ENCODE measurements at places on chromosomes 1 and 21.

- DNase-seq: no peak
Measured at GRCh38 chr1:47323599-47324031, 9.7 kb upstream of the STIL start.

GRCh38 chr1:30692948-30693301, 30.5 kb downstream of the MATN1 start:
- no peak for DNase-seq

DNA sequence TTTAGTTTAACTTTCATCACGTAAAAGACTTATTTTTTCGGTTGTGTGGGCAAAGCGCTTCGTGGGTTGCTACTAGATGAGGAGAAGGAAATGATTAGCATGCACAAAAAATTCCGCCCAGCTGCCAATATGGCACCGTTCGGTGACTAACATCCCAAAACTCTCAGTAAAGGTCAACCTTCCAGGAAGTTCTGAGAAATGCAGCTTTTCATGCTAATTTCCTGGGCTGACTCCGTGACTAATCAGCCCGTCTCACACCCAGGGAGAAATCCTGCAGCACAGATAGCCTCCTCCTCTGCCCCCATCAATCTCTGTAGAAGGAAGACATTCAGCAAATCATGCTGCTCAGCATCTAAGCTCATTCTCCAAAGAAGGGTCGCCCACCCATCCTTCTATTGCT, 34.1 kb downstream of the TMCO4 start:
- no peak for DNase-seq

- no peak for DNase-seq
Measured at GRCh38 chr1:7821282-7821681, 31.6 kb downstream of the UTS2 start.

DNA sequence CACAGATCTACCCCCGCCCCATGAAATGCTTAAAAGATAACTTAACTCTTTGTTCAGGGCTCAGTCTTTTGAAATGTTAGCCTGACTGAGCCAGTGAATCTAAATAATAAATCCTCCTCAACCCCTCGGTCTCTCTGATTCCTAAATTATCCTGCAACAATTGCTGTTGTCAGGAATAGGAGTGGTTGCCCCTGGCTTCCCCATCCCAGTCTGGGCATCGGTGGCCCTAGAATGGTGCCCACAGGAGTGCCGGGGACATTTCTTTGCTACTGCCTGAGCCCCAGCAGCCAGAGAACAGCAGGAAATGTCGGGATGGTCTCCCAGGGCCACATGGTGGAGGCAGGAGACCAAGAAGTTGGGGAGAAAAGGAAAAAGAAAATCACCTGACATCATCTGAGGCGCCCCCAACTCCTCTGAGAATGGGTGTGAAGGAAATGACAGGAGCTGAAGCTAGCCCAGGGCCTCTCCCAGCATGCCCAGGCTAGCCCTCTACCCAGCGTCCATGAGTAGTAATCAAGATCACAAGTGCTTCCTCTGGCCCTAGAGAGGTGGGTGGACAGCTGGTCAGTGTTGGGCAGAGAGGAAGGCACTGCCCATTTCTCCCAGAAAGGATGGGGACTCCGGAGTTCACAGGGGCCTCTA, 1.6 kb downstream of the PADI4 start:
- no peak for DNase-seq

DNA sequence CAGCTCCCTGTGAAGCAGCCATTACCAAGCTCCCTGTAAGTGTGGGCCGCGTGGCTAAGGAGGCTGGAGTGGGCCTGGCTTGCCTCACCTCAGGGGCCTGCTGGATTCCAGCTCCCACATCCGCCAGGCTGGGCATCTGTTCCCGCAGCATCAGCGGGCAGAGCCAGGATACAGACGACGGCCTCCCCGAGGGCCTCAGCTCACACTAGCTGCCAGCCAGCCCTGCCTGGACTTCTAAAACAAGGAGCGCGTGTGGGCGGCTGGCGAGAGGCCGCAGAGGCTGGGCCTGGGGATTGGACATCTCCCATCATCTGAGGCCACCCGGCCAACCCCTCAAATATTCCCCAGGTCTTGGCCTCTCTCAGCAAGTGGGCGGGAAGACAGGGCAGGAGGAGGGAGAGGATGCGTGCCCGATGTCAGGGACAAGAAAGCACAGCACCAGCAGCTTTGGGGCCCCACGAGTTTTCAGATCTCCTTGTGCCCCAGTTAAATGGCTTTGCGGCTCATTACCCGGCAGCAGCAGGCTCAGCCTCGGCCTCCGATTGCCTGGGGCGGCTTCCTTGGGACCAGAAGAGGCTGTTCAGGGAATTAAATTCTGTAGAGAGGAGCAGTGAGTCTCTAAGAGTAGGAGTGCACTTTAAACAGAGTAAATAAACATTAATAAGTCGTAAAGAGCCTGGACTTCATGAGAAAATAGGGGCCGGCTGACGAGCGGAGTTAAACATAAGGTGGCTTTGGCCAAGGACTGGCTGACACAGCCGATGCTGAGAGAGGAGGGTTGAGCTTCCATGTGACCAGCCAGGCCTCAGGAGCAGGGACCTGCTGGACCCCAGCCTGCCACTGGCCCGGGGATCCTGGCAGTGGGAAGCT, 208.9 kb upstream of the C1orf174 start:
- no peak for DNase-seq

- DNase-seq: no peak
Measured at GRCh38 chr1:151947140-151947539, 37.8 kb upstream of the THEM4 start.

DNA sequence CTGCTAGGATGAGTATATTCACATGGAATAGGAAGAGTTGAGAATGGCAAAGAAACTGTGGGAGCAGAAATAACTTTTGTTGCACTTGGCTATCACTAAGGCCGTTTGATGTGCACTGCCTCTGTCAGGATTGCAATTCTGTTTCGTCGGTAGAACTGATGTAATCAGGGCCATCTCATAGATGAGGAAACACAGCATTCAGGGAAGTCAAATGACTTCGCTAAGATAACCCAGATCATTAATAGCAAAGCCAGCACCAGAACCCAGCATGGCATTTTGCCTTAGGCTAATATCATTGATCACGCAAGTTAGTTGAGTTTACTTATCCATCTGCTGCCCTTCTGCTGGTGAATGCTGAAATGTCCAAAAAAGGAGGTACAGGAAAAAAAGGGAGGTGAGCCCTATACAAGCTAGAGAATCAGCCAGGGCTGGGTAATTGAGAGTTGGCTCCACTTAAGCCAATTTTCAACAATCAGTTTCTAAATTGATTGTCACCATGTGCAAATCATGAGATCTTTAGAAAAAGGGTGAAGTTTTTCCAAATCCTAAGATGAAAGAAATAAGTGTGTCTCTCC, 7.6 kb downstream of the RASSF5 start:
- DNase-seq: no peak

DNA sequence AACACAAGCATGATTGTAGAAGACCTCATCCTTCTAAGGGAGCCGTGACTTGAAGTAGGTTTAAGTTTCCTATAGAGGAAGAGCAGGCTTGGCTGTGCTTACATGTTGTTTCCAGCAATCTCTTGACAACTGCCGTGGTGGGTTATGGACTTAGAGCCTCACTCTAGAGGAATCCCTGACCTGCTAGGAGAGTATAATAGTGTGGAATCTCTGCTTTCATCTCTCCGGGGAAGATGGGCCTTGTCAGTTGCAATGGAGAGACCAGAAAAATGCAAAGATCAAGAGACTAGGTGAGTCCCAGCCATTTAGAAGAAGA, 137.6 kb downstream of the MIS18A start:
- no peak for DNase-seq

GRCh38 chr1:209808059-209808581, 2.2 kb upstream of the IRF6 start:
- DNase-seq: no peak
